GOT3 (cell line): ENCODE measurements at places on chromosomes 4 and X.

DNA sequence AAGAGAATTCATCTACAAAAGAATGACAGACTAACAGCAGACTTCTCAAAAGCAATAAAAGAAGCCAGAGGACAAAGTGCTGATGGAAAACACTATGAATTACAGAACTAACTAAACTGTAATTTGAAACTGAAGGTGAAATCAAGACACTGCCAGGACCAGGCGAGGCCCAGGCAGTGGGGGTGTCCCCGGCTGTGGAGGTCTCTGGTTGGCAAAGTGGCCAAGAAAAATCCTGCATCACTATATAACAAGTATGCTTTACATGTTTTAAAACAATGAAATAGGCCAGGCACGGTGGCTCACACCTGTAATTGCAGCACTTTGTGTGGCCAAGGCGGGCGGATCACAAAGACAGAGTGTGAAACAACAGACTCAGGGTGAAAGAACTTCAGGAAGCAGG is 32.9 kb downstream of the CHM start:
- no peak for DNase-seq

DNA sequence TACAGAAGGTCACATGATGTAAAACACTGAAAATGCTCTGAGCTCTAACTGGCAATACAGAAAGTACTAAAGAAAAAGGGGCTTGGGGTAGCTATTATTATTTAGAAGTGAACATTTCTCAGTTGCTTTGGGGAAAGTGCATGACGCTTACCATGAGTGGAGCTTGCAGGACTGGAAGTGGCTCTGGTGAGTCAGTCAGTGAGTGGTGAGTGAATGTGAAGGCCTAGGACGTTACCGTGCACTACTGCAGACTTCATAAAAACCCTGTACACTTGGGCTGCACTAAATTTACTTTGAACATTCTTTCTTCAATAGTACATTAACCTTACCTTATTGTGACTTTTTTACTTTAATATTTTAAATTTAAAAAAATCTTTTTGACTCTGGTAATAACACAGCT is 89.3 kb upstream of the ENPP6 start:
- DNase-seq: no peak

- no peak for DNase-seq
Observed at GRCh38 chr4:101191302-101192098, 155.8 kb downstream of the PPP3CA start.

GRCh38 chr4:78671903-78672815 is 104.0 kb upstream of the BMP2K start:
- DNase-seq: no peak

DNA sequence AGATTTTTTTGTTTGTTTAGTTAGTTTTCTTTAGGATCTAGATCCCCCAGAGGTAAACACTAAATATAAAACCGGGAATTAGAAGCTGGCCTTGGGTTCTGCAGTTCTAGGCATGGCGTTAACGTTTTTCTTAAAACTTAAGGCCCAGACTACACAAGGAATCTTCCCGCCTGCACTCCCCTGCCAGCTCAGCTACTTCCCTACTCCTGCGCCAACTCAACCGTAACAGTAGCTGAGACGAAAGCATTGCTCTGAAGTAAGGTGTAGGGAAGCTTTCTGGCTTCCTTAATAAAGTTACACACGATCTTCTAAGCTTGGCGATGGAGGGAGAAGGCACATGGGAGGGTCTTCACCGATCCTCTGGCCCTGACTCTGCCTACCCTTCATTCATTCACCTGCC is 37.1 kb downstream of the CPE start:
- no peak for DNase-seq

DNA sequence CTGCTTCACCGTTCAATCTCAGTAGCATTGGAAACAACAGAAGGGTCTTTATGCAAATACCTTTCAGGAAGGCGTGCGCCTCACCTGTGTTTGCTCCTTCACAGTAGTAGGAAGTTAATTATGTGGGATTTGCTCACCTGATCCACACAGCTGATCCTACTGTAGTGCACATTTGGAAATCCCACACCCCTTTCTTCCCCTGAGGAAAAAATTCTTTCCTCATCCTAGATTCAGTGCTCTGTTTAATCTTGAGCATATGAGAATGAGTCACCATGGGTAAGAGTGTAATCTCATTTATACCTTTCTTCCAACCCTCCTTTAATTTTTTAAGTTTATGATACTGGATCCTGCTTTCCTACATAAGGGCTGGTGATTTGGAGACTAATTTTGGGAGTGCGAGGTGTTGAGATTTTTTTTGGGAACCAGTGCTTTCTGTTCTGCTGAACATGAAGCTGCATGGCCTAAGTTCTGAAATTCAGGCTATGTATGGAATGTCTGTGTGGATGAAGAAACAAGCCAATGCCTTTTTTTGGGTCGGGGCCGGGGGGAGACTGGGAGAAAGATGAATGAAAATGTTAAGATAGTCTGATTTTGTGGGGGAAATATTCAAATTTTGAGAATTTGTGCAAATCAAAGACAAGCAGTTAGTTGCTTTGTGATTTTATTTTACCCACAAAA is 19.0 kb downstream of the GAB1 start:
- no peak for DNase-seq

DNA sequence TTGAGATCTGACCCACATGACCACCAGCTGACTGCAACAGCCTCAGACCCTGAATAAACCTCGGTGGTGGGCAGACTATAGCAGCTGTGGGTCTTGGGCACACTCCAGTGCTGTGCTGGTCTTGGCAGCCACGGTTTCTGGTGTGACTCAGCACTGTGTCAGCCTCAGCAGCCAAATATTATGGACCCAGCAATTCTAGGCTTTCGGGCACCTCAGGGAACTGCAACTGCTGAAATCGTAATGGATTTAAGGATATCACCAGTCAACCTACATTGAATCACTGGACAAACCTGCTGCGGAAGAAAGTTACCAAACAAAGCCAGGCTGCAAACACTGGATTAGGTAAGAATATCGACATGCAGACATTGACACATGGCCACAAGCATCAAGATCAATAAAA is 10.5 kb upstream of the UBE2NL start:
- no peak for DNase-seq

DNA sequence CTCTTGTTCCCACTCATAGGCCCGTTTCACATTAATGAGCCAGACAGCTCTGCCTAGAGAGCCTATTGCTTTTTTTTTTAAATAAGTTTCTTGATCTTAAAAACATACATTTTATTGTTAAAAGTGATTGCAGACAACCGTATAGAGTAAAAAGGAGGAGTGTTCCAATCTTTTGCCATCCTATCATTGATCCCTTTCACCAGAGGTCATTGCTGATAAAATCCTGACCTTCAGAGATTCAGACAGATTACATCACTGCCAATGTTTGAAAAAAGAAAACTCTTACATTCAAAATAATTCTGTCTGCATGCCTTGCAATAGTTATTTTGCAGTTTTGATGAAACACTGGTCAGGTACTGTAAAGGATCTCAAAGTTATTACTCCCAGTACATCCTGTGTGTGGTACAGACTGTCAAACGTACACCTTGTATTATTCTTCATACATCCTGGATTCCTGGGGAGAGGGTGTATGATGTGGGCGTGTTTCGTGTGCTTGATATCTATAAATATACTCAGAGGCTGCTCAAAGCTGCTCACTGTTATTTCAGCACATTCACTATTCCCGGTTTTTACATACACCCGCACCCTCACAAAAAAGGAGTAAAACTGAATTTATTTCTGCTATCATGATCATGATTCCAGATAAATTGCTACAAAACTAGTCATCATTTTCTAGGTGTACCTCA is 15.4 kb upstream of the KLHL2 start:
- DNase-seq: no peak

DNA sequence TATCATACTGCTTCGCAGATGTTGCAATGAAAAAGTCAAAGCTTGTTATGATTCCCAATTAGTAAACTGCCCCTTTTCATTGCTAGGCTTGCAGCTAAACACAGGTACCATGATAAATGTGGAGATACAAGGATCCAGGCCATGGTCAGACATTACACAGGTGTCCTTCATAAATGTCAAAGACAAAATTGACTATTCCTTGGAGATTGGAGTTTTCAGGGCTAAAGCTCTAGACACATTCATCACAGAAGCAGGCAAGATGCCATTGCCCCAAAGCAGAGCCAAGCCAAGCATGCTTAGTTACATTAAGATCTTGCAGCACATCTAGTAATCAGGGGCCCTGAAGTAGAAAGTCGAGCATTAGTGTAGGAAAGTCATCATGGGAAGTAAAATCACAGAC is 111.3 kb upstream of the INTU start:
- DNase-seq: no peak

DNA sequence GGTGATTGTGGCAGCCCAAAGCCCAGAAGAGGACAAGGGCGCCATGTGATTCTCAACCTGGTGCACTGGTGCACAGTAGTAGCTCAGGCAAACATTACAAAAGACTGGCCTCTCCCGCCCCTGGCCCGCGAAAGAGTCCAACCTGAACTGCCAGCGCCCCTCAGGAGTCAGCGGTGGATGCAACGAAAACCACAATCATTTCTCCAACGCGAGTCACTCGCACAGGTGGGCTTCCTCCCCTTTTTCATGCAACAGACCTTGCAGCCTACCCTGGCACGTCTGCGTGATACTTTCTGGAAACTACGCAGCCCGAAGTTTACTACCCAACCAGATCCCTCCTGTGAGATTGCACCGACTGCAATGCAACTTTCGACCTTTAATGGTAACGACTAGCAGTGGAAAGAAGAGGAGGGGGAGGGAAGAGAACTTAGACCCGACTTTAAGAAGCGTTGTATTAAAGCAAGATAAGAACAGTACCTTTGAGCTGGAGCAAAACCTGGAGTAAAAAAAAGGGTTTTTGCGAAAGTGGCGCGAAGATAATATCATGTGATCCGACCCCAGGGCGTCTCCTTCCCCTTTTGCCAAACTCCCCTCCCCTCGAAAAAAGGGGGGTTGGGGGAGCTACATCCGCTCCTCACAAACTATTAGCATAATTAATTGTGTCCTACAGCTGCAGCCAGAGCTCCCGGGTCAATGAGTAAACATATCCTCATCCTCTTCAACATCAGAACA is 63.3 kb upstream of the CCDC160 start:
- no peak for DNase-seq

- no peak for DNase-seq
Observed at GRCh38 chrX:40474205-40474626, 106.6 kb upstream of the ATP6AP2 start.

DNA sequence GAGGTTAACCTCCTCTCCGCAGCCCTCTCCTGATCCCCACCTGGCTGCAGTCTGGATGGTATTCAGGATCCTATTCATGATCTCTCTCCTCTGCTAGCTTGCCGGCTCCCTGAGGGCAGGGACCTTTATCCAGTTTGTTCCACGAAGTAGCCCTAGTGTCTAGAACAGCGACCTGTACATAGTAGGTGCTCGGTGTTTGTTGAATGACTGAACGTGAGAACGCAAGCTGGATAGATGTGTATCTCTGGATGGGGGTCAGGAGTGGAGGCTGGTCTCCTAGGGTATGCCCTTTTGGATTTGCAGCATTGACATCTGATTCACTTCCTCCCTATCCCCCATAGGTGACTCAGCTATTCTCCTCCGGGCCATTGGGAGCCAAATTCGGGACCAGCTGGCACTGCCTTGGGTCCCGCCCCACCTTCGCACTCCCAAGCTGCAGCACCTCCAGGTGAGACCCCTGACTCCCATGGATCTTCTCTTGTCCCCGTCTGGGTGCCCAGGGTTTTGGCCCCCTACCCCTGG is 7.3 kb downstream of the CCDC22 start:
- DNase-seq: no peak

DNA sequence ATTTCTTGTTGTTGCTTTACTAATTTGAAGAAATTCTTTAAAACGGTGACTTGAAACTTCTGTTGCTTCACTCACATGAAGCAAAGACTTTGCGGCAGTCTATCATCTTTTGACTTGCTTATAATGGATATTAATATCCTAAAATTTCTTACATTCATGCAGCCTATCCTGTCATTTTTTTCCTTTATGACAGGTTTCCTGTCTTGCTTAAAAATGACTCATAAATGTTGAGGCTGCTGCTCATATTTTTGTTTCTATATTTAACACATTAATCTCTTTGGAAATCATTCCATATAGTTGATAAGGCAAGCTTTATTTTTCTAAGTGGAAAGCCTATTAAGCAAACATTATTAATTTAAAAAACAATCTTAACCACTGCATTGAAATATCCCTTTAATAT is 176.6 kb upstream of the GALNTL6 start:
- DNase-seq: no peak

- no peak for DNase-seq
Observed at GRCh38 chrX:40607381-40607780, 15.8 kb upstream of the MPC1L start.

- no peak for DNase-seq
Observed at GRCh38 chr4:106109929-106110328, 206.1 kb downstream of the TBCK start.

- DNase-seq: no peak
Observed at GRCh38 chrX:16826207-16826606, 39.9 kb downstream of the TXLNG start.

- DNase-seq: no peak
Observed at GRCh38 chrX:27619459-27619858, 29.3 kb downstream of the DCAF8L2 start.

DNA sequence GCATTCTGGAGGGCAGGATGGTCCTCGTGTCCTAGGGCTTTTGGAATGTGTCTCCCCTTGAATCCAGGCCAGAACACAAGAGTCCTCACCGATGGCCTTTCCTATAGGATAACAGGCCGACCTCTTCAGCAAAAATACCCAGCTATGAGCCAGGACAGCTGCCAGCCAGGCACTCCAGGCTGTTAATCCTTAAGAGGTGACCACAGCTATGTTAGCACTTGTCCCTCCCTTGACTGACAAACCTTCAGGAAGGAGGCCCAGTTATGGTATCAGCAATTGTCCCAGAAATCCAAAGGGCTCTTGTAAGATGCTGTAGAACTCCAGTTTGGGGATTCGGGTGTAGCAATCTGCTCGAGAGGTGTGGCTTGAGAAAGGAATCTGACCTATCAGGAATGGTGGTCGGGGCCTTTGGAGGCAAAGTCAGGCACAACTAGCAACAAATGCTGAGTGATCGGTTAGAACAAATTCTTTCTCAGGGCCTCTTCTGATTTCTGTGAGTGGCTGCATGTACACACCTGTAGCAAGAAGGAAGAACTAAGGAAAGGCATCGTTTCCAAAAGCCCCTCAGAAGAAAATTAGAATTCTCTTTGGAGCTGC is 54.6 kb downstream of the PTCHD1 start:
- DNase-seq: no peak

GRCh38 chr4:57103051-57103450 is 7.1 kb downstream of the IGFBP7 start:
- DNase-seq: no peak

DNA sequence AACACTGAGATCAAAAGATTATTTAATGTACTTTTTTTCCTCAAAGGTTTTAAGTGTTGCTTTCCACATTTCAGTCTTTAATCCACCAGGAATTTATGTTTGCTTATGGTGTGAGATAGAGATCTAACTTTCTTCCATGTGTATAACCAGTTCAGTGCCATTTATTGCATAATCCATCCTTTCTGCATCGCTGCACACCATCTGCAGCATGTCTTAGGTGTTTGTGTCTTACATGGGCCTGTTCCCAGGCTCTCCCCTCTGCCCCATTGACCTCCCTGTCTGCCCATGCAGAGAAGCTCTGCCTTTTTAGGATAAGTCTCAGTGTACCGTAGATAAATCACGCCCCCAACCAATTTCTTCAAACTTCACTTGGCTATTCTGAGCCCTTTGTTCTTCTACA is 30.3 kb downstream of the NSDHL start:
- DNase-seq: no peak
